ENCODE measurements at places on chromosomes 1 and 21.

DNA sequence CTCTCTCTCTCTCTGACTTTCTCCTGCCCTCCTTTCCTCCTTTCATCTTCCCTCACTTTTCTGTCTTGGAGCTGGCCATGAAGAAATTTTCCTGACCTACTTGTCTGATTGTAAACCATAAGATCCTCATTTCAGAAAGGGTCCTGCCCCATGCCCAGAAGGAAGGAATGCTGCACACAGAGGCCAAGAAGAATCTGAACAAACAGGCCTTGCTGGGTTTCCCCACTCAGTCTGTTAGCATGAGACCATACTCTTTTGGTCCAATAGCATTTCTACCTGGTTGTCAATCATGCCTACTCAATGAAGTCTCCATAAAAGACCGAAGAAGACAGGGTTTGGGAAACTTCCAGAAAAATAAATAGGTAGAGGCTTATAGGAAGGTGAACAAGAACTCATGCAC, 128.7 kb downstream of the MAB21L3 start:
- DNase-seq, result no peak

- no peak for DNase-seq
Measured at GRCh38 chr1:201348211-201348566, 29.3 kb downstream of the TNNT2 start.

- DNase-seq, result no peak
Measured at GRCh38 chr1:159921700-159922504, 3.4 kb downstream of the TAGLN2 start.

GRCh38 chr1:22689505-22689904, 21.1 kb upstream of the EPHB2 start:
- no peak for DNase-seq

GRCh38 chr1:119276558-119276957, 92.0 kb upstream of the HAO2 start:
- DNase-seq, result no peak

DNA sequence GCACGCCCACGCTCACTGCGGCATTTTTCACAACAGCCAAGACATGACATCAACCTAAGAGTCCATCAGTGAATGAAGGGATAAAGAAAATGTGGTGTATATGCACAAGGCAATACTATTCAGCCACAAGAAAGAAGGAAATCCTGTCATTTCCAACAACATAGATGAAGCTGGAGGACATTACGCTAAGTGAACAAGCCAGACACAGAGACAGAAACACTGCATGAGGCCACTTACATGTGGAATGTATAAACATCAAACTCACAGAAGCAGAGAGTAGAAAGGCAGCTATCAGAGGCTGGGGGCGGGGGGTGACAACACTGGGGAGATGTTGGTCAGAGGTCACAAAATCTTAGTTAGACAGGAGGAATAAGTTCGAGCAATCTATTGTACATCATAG, 20.9 kb downstream of the TMPRSS2 start:
- DNase-seq, result no peak

- DNase-seq, result no peak
Measured at GRCh38 chr1:35573198-35574124, at the start of gene TFAP2E. Gene TFAP2E (plus strand): TSS chr1:35573314. CDS start chr1:35573578, 264 bp downstream.

- DNase-seq, result no peak
Measured at GRCh38 chr1:22854688-22855565, 117.7 kb downstream of the LACTBL1 start.

- no peak for DNase-seq
Measured at GRCh38 chr1:236819856-236820255, 24.8 kb downstream of the MTR start.

DNA sequence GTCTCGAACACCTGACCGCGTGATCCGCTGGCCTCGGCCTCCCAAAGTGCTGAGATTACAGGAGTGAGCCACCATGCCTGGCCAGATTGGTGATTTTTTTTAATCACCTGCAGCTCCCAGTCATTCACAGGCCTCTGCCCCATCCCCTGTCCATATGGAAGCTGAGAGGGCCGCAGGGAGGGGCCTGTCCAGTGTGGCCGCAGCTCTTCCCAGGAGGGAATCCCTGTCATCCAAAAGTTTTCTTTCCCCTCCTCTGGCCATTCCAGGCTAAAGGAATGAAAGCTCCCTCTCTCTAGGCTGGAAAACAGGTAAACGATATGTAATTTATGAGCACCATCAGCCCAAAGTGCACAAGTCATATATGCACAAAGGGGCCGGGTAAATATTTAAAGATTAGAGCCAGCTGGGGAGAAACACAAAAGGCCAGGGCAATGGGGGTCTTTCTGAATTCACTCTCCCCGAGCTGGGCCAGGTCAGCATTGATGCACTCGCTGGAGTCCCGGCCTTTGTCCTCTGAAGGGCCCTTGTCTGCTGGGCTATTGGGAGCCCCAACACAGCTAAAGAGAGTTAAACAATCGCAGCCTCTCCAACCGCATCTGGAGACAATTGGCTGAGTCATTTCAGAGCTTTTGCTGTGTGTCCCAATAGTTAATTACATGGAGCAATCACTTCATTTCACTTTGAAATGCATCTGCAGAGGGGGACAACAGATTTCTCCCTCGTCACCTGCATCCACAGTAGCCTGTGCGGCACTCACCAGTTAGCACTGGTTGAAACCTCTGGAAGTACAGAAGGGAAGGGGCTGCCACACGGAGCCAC, 3.8 kb upstream of the HES3 start:
- DNase-seq, result no peak

DNA sequence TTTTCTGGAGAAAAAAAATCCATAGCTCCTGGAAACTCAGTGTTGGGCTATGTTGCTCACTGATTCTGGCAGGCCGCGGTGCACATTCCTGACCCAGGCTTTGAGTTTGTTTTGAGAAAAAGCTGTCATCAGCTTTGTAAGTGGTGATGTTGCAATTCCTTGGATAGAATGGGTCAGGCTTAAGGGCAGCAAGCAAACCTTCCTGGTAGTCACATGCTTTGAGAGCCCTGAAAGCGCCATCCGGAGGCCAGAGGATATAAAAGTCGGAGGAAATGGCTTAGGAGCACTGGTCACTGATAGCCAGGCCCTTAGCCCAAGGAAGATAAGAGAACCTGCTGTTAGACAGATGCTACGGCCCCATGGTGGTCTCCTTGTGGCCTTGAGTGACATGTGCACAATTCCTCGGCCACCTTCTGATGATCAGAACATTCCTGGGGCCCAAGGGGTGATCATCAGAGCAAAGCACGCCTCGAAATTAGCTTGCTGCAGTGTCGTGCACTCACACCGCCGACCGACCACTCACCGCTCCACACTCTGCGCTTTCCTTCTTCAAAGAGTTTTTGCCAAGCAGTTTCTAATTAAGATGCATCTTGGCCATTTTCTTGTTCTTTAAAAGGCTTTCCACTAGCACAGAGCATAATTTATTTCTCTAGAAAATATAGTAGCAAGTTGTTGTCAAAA, 78.6 kb downstream of the MAN1C1 start:
- no peak for DNase-seq

DNA sequence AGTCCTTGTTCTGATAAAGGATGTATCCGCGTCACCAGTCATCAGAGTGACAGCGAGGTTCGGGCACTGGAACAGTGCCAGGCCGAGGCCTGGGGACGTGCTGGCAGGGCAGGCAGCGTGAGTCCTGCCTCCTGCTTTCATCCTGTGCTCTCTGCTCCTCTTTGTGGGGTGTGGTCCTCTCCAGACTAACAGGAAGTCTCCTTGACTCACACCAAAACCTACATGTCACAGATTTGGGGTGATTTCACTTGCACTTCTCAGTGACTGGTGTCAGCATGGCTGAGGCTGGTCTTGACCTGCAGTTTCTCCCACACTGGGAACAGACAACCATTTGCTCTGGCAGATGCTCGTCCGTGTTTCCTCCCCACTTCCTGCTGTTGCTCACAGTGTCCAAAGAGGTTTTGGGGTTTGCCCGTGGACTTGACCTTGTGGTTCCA, 8.8 kb upstream of the NLRP3 start:
- peak; percentile 35 for DNase-seq

DNA sequence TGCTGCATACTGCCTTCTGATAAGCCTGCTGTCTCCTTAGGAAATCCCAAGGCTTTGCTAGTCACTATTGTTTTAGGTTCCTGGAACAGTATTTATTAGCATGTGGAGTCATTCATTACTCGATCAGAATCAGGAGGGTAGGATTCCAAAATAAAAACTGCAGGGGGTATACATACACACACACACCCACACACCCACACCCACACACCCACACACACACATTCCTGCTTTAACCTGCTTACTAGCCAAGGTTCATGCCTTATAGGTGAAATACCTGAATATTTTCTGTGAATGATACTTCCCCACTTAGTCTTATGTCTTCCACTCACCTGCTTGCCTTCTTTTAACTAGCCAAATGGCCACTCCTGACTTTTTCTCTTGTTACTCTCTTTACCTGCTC, 325.1 kb downstream of the ADGRL2 start:
- DNase-seq, result no peak

- DNase-seq, result no peak
Measured at GRCh38 chr1:234315091-234315541, 58.1 kb upstream of the COA6 start.
